ENCODE measurements at places on chromosomes 2 and 18. TPM values are rescaled to one million over a fixed set of nuclear protein-coding genes. Genes with fewer than 3 reads are reported as not detected.

The XDH gene
- total RNA-seq = not detected

The SPTBN1 gene
- total RNA-seq = 140 TPM

The AGXT gene
- total RNA-seq = not detected

- DNase-seq = no peak
Measured at GRCh38 chr2:179432751-179433150, 168.1 kb upstream of the SESTD1 start.

The BOLL gene
- not detected for total RNA-seq
